ENCODE measurements at places on chromosomes 6 and 20.

GRCh38 chr6:170021579-170021978 is 269.3 kb downstream of the DLL1 start:
- no peak for DNase-seq

GRCh38 chr20:57480444-57481160 is 44.3 kb downstream of the CTCFL start:
- no peak for DNase-seq

- no peak for DNase-seq
Measured at GRCh38 chr6:117264692-117265409, 507 bp upstream of the VGLL2 start.

- peak; percentile 11 for DNase-seq
Measured at GRCh38 chr6:5205877-5206850, 54.6 kb downstream of the LYRM4 start.

- no peak for DNase-seq
Measured at GRCh38 chr20:51528263-51529027, 14.1 kb downstream of the NFATC2 start.

- no peak for DNase-seq
Measured at GRCh38 chr6:49001856-49002541, 461.1 kb downstream of the MMUT start.

DNA sequence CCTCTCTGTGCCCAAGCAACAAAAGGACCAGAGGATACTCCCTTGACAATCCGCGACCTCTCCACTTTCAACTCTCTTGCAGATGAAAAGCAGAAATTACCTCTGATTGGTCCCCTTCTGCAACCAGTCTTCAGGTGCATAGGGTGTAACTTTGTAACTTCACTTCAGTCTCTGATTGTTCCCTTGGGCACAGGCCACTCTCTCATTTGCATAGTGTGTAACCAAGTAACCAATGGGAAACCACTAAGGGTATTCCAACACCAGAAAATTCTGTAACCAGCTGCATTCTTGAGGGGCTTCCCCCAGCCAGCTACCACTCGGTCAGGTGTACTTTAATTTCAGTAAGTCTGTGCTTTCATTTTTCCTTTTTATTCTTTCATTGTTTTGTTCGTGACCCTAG is 4.4 kb upstream of the RAET1L start:
- no peak for DNase-seq

GRCh38 chr6:149234051-149234962 is 83.2 kb upstream of the TAB2 start:
- no peak for DNase-seq

DNA sequence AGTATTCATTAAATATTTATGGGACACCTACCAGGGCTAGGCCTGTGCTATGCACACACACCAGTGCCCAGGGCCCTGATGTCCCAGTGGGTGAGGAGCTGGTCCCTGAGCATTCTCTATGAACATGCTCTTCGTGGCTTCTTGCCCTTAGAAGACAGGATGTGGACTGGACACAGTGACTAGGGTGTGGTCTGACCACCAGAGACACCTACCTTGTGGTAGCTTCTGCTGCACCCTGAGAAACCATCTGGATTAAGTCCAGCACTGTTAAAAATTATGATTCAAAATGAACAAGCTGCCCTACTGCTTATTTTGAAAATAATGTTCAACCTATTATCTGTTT is 112.9 kb upstream of the RPS6KA2 start:
- DNase-seq: no peak

DNA sequence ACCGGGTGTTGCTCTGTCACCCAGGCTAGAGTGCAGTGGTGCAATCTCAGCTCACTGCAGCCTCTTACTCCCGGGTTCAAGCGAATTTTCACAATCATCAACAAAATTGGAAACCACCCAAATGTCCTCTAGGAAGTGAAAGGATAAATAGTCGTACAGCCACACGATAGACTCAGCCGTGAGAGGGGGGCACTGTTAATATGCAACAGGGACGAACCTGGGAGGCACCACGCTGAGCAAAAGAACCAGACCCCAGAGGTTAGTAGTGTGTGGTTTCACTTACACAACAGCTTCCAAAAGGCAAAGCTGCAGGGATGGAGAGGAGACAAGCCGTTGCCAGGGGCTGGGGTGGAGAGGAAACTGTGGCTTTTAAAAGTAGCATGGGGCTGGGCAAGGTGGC is 30.1 kb upstream of the NTSR1 start:
- DNase-seq: peak; percentile 15
